ENCODE measurements at places on chromosomes 5 and 9.
A peak's percentile ranks its signal among the peaks of the same experiment; 100 is the strongest.

DNA sequence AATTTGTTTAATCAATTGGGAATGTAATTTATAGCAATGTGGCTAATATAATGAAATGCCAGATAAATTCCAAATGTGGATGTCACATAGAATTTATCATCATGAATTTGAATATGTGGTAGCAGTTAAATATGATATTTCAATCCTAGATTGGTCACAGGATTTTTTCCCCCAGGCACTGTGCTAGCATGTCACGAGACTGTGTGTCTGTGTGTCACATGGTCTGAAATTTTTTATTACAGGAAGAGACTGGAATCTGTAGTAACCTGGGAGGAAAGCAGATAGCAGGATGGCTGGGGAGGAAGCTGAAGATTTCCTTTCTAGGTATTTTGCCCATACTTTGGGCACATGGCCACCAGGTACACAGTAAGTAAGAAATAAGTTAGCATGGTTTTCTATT lies 35.4 kb upstream of the MSH3 start:
- no peak for DNase-seq

GRCh38 chr5:158814521-158814920 lies 285.2 kb downstream of the EBF1 start:
- no peak for DNase-seq

- no peak for DNase-seq
Observed at GRCh38 chr5:146042628-146043279, 62.6 kb downstream of the PLAC8L1 start.

- peak; percentile 8 for DNase-seq
Observed at GRCh38 chr9:93684806-93685543, 108.6 kb downstream of the PHF2 start.

DNA sequence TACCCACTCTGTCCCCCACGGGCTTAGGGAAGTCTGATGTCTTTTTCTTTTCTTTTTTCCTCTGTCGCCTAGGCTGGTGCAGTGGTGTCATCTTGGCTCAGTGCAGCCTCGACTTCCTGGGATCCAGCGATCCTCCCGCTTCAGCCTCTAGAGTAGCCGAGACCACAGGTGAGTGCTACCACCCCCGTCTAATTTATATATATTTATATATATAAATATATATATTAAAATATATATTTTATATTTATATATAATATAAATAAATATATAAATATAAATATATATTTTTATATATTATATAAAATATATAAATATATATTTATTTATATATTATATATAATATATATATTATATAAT lies 3.3 kb upstream of the ANXA2R start:
- DNase-seq, result no peak

GRCh38 chr9:32580631-32581300 lies 7.8 kb upstream of the NDUFB6 start:
- DNase-seq, result no peak

DNA sequence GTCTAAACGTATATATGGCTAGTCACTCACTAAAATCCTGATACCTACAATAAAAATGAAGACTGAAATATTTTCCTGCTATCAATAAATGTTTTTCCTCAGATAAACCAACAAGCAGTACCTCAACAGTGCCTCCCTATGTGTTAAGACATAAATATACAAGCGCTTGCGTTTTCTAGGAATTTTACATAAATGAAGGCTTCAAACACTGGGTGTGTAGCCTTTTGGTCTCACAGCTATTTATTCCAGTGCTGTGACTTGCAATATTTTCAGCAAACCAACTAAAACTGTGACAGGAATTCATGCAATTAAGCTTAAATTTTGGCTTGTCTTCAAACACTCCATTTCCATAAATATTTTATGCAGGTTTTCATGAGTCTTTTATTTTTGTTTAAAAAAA lies 437.0 kb downstream of the BNC2 start:
- DNase-seq, result no peak

- no peak for DNase-seq
Observed at GRCh38 chr9:97376902-97377301, 35.0 kb upstream of the TDRD7 start.

DNA sequence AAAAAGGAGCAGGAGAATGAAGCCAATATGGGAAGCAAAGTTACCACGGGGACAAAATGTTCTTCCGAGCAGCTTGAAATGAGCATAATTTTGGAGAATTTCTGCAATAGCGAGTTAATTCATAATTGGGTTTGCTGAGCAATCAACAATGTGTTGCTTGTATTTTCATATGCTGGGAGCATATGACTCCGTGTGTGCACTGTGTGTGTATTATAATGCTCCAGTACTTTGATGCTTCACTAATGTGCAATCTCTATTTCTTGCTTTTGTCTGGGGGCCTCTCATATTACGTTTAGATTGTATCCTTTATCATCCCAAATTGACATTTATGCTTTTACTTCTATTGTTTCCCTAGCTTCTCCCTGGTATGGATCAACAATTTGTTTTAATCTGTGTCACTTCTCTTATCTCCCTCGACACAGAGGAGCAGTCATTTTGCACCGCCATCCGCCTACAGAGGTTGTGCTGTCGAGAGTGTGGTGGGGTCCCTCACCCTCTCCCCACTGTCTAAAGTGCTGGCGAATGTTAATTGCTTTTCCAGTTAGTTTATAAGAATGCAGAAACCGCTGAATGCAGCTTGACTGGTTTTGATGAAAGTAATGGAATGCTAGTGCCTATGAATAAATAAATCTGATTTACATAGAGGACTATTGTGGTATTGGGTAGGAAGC lies 372.5 kb upstream of the WWC1 start:
- no peak for DNase-seq

DNA sequence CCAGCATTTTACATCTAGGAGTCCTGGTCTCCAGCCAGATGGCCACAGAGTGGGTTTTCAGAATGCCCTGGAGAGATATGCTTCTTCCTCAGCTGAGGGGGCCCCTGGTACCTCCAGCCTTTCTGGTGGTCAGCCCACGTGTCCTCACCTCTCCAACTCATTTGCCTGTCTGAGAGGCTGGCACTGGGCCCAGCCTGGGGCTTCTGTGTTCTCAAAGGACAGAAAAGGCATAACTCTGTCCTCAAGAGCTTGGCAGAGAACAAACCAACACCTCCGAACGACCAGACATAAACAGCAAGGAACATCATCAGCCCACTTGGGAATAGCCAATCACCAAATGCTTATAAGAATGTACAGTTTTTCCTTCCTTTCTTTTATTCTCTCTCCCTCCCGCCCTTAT lies 17.1 kb downstream of the ENG start:
- DNase-seq, result no peak

DNA sequence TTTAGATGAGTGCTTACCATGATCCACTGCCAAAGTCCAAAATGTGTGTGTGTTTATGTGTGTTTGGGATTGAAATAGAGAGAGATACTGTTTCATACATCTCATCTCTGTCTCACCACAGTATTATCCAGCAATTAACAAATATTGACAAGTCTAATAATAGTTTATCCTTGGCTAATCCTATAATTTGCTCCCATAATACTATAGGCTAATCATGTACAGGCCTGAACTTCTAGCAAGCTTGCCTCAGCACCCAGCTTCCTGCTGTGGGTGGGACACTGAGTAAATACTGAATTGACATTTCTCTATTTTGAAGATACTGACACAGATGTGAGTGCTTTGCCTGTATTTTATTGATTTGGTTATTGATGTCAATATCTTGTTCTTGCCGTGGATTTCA lies 35.3 kb upstream of the KCNV2 start:
- no peak for DNase-seq

GRCh38 chr9:36800455-36800854 lies 227.8 kb downstream of the MELK start:
- DNase-seq, result no peak

DNA sequence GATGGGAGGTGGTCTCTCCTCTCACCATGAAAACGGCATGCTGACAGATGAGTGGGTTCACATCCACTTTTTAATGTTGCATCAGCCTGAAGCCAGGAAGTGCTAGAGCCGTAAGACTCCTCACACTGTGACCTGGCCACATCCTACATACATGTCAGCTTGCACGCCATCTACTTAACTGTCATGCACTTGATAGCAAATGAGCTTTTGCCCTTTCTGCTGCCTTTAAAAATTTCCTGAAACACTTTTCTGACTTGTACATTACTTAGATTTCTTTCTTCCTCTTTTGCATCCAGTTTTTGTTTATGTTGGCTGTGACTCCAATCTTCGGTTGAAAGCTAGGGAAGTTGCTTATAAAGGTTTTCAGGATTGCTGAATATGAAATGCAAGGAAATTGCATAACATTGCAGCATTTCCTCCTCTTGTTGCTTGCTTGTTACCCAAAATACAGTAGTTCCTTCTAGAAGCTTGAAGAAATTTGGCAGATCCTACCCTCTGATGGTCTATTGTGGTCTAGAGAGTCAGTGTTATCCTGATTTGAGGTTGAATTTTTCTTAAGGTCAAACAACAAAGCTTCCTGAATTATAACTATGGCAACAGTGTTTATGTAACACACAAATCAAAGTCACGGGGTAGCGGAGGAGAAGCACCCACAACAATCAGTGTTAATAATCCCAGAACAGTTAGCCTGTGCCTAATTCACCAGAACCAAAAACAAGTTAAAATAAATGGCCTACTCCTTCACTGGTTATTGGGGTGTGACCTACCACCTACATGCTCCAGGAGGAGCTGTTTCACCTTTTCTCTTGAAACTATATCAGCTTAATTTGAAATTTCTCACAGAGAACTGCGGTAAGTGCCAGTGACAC lies 232.5 kb downstream of the ARHGAP26 start:
- peak; percentile 88 for DNase-seq

- DNase-seq, result no peak
Observed at GRCh38 chr9:3887221-3887653, 361.4 kb upstream of the RFX3 start.

- no peak for DNase-seq
Observed at GRCh38 chr5:91175708-91176107, 207.4 kb downstream of the ARRDC3 start.

GRCh38 chr9:6367128-6367890 lies 39.1 kb downstream of the TPD52L3 start:
- DNase-seq, result no peak

- no peak for DNase-seq
Observed at GRCh38 chr9:28264368-28264767, 691.1 kb upstream of the C9orf72 start.

DNA sequence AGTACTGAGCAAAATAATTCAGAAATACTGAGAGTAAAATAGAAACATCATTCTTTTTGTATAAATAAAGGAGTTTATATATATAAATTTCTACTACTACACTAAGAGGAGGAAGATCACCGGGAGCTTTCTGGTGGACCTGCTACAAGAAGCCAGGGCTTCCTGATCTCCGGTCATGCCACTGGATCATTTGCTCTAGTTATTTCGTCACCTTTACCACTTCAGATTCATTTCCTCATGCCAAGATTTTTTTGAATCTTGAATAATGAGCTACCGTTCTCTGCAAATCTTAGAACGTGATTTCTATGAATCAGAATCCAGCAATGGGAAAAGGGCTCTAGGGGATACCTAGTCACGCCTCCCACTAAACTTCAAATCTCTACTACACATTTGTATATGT lies 51.9 kb upstream of the TBC1D9B start:
- no peak for DNase-seq

GRCh38 chr9:20582150-20582549 lies 40.1 kb downstream of the MLLT3 start:
- no peak for DNase-seq

DNA sequence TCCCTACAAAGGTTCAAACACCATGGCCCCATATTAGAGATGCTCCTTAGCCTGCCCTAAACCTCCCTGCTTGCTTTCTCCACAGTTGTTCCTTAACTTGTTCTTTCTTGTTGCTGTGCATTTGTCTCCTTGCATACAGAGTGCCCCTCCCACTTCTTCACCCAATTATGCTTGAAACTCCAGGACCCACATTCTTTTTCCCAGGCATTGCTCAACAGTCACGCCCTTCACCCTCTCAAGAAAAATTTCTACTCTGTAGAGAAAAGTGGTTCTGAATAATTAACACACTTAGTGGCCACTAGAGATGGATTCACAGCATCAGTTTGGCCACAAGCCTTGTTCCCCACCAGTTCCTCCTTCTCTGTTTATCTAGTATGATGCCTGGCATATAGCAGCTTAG lies 57.7 kb downstream of the NREP start:
- DNase-seq, result no peak

- no peak for DNase-seq
Observed at GRCh38 chr5:137831526-137831925, 36.1 kb upstream of the MYOT start.

DNA sequence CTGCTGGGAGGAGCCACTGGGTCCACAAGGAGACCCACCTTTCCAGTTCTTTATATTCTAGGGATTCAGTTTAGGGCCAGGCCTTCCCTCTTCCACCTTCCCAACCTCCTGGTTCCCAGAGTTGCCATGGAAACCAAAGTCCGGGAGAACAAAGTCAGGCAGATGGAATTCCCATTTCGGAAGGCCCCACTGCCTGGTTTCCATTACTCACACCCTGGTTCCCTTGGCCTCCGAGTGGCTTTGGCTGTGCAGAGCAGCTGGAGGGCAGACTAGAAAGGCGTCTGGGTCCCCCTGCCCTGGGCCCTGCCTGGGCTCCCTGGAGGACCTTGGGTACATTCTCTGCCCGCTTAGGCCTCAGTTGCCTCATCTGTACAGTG lies 136.1 kb downstream of the RGS3 start:
- DNase-seq, result no peak

DNA sequence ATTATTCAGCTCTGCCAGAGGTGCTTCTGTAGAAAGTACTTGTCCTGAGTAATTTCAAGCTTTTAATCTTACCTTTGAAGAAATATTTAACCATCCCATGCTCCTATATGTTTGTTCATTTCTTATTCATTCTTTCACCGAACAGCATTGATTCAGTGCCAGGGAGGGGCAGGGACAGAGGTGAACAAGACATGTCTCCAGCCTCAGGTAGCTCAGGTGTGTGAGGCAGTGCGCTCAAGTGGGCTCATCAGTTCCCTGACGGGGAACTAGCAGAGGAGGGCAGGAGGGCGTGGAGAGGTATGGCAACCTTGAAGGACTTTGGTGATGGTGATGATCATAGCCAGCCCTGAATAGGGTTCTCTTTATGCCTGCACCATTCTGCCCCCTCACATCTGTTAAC lies 25.9 kb downstream of the ERGIC1 start:
- DNase-seq, result no peak

All from activated CD8-positive, alpha-beta T cell treated with anti-CD3 and anti-CD28 coated beads, Interleukin-2, amount 10 ng/mL, durations not matched to agents 7 days and 5 days (primary cell).